ENCODE measurements at places on chromosomes 16 and 17. TPM values are rescaled to one million over a fixed set of nuclear protein-coding genes. Genes with fewer than 3 reads are reported as not detected.

Gene PARN
- 46.0 TPM for total RNA-seq

Gene PERCC1
- not detected for total RNA-seq

Gene CPNE7
- total RNA-seq = 43.1 TPM

Gene KRT35
- not detected for total RNA-seq

Gene SCGB1C2
- total RNA-seq = not detected

Gene RRAD
- 0.66 TPM for total RNA-seq

Gene LYRM1
- 72.7 TPM for total RNA-seq

Gene IL34
- not detected for total RNA-seq

Gene SLC47A1
- 25.6 TPM for total RNA-seq

Gene IL17C
- not detected for total RNA-seq

Gene PIK3R5
- 0.35 TPM for total RNA-seq

Gene CMTM2
- not detected for total RNA-seq

Gene SULT1A3
- 4.4 TPM for total RNA-seq

Gene TMEM238L
- total RNA-seq = not detected

Gene KRT25
- total RNA-seq = not detected

Gene GINS2
- total RNA-seq = 3.1 TPM

Gene KRT17
- total RNA-seq = 0.42 TPM

Gene PSMB10
- 34.9 TPM for total RNA-seq

Gene USH1G
- not detected for total RNA-seq

Gene TNFSF12
- 8.1 TPM for total RNA-seq

Gene KCNG4
- 0.02 TPM for total RNA-seq

Gene SLFN12
- total RNA-seq = not detected

Gene TBC1D26
- not detected for total RNA-seq

Gene SP2
- 1.9 TPM for total RNA-seq

Gene CDH16
- total RNA-seq = not detected

Gene GDPD1
- 21.3 TPM for total RNA-seq

Gene DYNLRB2
- not detected for total RNA-seq

Gene TP53TG3
- total RNA-seq = not detected

Gene ARL6IP1
- total RNA-seq = 323 TPM

Gene MYOCD
- total RNA-seq = not detected

Gene RASD1
- 0.63 TPM for total RNA-seq

Gene SCNN1G
- total RNA-seq = not detected

Gene C16orf74
- total RNA-seq = 2.9 TPM

Gene NME2
- 858 TPM for total RNA-seq

Gene SLC6A2
- total RNA-seq = not detected

Measured in NCI-H460 (cell line).